ENCODE measurements at places on chromosomes 5 and 9. TPM values are rescaled to one million over a fixed set of nuclear protein-coding genes. Genes with fewer than 3 reads are reported as not detected.
A peak's percentile ranks its signal among the peaks of the same experiment; 100 is the strongest.

Gene SPATA31D4
- total RNA-seq, result not detected

Gene LECT2
- total RNA-seq, result not detected

- DNase-seq, result no peak
Measured at GRCh38 chr9:84867186-84867585, 197.7 kb downstream of the NTRK2 start.

DNA sequence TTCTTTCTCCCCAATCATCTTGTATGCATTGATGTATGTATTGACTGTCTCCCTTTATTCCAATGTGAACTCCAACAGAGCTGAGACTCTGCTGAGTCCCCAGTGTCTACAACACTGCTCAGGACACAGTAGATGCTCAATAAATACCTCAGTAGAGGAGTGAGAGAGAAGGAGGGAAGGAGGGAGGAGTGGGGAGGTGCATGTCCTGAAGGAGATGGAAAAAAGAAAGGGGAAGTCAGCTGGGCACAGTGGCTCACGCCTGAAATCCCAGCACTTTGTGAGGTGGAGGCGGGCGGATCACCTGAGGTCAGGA lies 2.9 kb upstream of the PHF2 start:
- DNase-seq, result no peak

Gene ANKRD33B
- 20.5 TPM for total RNA-seq

DNA sequence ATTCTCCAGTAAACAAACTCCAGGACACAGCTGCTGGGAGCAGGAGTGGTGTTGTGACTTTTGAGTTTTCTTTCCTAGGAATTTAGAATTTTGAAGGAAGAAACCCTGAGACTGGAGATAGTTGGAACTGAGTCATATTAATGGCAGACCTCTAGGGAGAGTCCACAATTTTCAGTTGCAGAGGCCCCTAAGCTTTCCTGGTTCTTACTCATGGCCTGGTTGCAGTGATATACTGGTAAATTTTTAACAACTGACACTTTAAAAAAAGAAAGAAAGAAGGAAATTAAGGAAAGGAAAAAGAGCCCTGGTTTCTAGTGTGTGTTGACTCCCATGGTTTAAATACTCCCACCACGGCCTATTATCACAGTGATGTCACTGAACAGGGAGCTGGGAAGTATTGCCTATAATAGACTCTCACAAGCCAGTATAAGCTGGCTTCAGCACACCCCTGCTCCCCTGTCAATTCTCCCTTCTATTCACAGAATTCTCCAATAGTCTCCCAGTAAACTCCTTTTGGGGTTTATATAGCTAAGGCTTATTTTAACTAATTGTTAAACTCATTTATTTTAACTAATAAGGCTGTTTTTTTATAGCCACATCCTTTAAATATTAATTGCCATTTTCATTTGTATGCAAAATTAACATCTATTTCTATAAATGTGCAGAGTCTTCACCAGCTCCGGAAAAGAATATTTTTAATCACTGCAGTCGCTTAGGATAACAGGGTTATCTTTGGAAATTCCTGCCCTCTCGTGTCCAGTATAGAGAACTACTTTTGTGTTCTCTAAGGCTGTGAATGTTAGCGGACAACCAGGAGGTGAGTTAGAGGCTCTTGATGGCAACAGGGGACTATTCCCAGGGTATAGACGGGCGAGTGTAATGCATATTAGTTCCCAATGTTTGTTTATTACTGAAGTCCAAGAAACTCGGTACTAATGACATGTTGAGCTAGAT lies 59.7 kb downstream of the GGTA1 start:
- no peak for DNase-seq

Gene BAG1
- total RNA-seq, result 61.5 TPM

GRCh38 chr9:99955606-99956005 lies 49.2 kb downstream of the STX17 start:
- DNase-seq, result no peak

- DNase-seq, result no peak
Measured at GRCh38 chr9:74533253-74533652, 36.1 kb downstream of the RORB start.

DNA sequence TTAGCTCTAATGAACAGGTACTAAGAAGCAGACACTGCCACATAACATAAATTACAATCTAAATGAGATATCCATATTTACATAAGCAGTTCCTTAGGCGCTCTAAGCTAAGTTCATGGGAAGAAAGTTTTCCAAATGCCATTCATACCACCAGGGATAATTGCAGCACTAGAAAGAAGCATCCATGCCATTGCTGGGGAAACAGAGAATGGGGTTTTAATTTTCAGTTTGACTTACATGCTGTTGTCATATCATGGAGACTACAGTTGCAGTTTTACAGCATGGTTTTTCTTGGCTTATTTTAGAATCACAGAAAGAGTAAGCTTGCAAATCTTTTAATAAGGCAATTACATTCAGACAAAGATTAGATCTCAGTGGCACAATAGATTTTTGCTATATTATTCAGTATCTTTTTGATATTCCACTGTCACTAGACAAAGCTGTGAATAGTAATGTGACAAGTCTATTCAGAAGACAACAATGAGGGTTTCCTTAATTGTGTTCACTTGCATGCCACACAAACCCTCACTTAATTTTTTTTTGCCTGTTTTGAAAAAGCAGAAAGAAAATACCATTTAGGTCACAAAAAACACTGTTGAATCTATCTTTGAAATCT lies 108.4 kb upstream of the ELAVL2 start:
- no peak for DNase-seq

DNA sequence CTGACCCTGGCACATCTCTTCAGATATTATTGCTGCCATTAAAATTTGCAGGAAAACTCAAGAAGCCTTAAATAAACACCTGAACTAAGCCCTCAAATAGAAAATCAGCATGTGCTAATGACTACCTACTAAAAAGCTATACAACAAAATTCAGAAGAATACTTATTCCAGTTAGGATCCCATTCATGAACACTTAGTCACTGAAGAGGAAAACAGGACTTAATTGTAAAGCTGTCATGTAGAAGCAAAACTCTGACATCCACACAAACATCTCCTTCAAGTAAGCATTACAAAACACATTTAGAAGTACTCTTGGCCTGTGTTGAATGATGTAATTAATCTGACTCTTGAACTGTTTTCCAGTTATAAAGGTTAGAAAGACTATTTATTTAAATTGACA lies 19.9 kb downstream of the ELL2 start:
- no peak for DNase-seq

DNA sequence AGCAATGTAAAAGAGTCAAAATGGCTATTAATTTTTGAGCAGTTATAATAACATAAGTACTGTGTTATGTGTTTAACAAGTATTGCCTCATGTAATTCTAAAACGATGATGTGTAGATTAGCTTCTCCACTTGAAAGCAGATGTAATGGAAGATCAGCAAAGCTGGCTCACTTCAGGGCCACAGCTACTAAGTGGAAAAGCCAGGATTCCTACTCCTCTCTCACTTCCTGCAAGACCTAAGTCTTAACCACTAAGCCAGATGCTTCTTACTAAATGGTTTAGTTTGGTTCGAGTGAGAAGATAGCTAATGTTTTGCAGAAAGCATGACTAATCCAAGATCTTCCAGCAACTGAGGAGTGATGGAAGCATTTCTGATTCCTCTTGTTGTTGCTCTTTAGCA lies 15.7 kb upstream of the TNC start:
- no peak for DNase-seq

Gene MARCOL
- not detected for total RNA-seq

Gene PROB1
- 3.1 TPM for total RNA-seq

GRCh38 chr9:128103589-128103962 lies 24.0 kb downstream of the PTGES2 start:
- DNase-seq, result no peak

DNA sequence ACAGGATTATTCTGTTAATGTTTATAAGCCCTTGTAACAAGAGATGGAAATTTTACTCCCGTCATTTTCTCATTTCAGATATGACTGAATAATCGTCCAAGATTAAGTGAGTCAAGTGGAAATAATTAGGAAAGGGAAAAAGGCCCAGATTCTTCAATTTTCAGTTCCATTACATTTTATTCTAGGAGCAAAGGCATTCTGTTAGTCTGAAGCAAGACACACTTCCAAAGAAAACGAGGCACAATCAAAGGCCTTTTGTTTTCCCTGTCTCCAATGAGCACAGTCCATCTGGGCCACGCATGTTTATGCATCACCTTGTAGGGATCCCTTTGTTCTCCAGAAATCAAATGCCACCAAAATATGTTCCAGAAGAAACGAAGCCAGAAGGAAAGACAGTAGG lies 382.9 kb upstream of the RFX3 start:
- no peak for DNase-seq

- DNase-seq, result no peak
Measured at GRCh38 chr5:61535828-61536227, 203.8 kb downstream of the ZSWIM6 start.

Gene CER1
- total RNA-seq, result 3.4 TPM

- peak; percentile 31 for DNase-seq
Measured at GRCh38 chr5:5258564-5258963, 118.4 kb downstream of the ADAMTS16 start.

DNA sequence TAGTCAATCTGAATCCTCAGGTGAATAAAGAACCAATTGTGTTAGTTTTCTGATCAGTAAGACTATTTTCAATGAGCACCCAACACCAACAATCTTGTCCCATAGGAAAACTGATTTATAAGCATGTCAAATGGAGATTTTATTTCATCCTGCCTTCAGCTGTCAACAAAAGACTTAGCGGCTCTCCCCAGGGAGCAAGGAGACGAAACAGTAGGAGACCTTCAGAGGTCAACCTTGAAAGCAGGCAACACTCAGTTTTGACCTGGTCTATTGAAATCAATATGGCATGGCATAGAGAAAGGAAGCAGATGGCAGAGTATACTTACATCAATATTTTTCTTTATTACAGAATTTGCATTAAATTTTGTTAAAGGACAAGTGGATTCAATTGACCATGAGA lies 34.1 kb downstream of the ZNF622 start:
- DNase-seq, result no peak

Gene CARTPT
- total RNA-seq, result not detected

Gene GNAQ
- 58.6 TPM for total RNA-seq

GRCh38 chr9:33721674-33722358 lies 73.5 kb upstream of the PRSS3 start:
- peak; percentile 98 for DNase-seq

Gene PTGDS
- total RNA-seq, result 2.3 TPM

- no peak for DNase-seq
Measured at GRCh38 chr5:93404246-93404645, 176.8 kb downstream of the NR2F1-AS1 start.

GRCh38 chr5:175216991-175217390 lies 227.0 kb downstream of the DRD1 start:
- DNase-seq, result no peak

- no peak for DNase-seq
Measured at GRCh38 chr5:132766020-132766805, 10.8 kb downstream of the SEPTIN8 start.
